ENCODE measurements at places on chromosomes 6 and 20. TPM values are rescaled to one million over a fixed set of nuclear protein-coding genes. Genes with fewer than 3 reads are reported as not detected.

DNA sequence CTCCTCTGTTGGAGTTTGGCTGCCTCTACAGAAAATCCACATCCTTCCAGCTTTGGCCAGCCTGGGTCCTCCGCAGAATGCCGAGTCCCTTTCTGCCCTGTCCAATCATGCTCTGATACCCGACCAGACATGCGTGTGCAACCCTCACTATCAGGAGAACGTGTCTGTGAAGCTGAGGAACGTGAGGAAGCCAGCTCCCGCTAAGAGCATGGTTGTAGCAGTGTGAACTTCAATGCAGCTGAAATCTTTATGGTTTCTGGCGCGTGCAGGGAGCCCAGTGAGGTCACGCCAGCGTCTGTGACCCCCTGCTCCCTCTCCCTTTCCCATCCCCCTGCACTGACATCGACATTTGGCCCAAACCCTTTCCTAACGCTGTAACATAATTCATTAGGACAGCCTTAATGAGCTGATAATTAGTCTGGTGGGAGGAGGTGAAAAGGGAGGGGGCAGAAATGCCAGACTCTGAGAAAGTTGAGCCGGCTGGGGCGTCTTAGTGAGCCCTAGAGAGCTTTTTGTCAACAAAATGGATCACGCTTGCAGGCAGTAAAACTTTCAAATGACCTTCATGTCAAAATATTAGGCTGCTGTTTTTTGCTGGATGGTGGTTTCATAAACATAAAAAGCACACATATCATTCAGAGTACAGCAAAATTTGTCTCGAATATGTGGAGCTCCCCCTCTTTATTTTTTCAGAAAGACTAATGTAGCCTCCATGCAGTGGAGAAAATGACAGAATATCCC, 423.3 kb downstream of the QKI start:
- DNase-seq, result no peak
- no peaks in the 10 kb centered on the region for H3K36me3 ChIP-seq
- peaks cover 3% of the 10 kb centered on the region for H3K27me3 ChIP-seq
- no peak overlapping the region for H3K4me3 ChIP-seq
- no peak overlapping the region for H3K27ac ChIP-seq
- no peaks in the 10 kb centered on the region for H3K4me1 ChIP-seq

- no peaks in the 10 kb centered on the region for H3K4me1 ChIP-seq
- no peaks in the 10 kb centered on the region for H3K27me3 ChIP-seq
- DNase-seq, result no peak
- H3K4me3 ChIP-seq, result no peak overlapping the region
Measured at GRCh38 chr20:9911519-9911918, 72.6 kb upstream of the PAK5 start.

DNA sequence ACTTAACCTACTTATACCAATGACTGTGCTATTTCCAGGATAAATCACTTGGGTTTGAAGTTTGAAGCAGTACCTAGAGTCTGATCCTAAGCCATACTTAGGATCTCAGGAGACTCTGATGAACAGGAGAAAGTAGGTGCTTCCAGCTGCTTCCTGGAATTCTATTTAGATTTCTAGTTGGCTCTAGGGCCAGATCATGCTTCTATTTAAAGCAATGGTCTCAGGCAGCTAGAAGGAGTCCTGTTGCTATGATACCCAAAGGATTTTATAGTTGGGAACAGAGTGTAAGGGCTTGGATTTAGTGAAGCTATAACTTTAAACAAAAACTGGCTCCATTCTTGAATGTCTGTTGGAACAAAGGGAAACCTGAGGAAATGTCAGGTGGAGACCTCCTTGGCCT, 52.4 kb upstream of the TINAG start:
- no peaks in the 10 kb centered on the region for H3K4me1 ChIP-seq
- no peak for DNase-seq
- no peak overlapping the region for H3K4me3 ChIP-seq
- H3K36me3 ChIP-seq, result no peaks in the 10 kb centered on the region

DNA sequence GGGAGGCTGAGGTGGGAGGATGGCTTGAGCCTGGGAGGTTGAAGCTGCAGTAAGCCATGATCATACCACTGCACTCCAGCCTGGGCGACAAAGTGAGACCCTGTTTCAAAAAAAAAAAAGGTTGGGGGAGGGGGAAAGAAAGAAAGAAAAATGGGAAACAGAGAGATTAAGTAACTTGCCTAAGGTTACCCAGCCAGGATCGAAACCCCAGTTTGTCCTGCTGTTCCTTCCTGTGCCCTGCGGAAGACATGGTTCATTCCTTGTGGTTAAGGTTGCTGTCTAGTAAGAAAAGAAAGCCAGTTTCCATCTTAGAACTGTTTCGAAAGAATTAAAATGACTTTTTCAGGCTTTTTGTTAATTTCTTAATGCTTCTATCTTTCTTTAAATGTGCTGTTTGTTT, 29.8 kb downstream of the C6orf89 start:
- no peak overlapping the region for H3K4me3 ChIP-seq
- H3K36me3 ChIP-seq, result peaks cover 72% of the 10 kb centered on the region
- no peak for DNase-seq
- H3K27me3 ChIP-seq, result no peaks in the 10 kb centered on the region
- H3K4me1 ChIP-seq, result peaks cover 5% of the 10 kb centered on the region

DNA sequence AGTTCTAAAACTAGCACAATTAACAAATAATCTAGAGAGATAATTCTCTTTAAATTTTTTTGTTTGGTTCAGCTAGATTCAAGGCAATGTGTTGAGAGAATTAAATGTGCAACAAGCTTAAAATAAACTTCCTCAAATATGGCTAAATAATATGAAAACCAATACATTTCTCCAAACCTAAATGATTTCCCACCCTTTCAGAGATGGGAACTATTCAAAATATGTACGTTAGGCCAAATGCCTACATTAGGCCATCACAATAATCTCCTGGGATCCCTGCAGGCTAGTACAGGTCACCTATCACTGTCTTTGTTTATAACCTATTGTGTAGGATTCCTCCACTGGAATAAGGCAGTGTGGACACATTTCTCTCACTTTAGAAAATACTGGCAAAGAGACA, 1.7 kb downstream of the FAXC start:
- H3K4me1 ChIP-seq, result no peaks in the 10 kb centered on the region
- no peak overlapping the region for H3K27ac ChIP-seq
- no peak overlapping the region for H3K4me3 ChIP-seq

GRCh38 chr6:52087498-52087999, at the start of gene PKHD1:
PKHD1 (minus strand) TSS chr6:52087613; CDS start chr6:52084933, 2,680 bp downstream.
- H3K4me1 ChIP-seq, result no peaks in the 10 kb centered on the region
- no peak for DNase-seq
- H3K27ac ChIP-seq, result no peak within 1 kb of the TSS
- H3K36me3 ChIP-seq, result no peaks in the 10 kb centered on the region
- H3K4me3 ChIP-seq, result no peak within 1 kb of the TSS
- H3K27me3 ChIP-seq, result no peaks in the 10 kb centered on the region

The MEP1A gene
- polyA plus RNA-seq, result 0.07 TPM

The RIPOR3 gene
- not detected for polyA plus RNA-seq

All from CD14-positive monocyte (primary cell).